Uterus (tissue), 4 donors: ENCODE measurements at places on chromosomes 6 and 20. TPM values are rescaled to one million over a fixed set of nuclear protein-coding genes. Genes with fewer than 3 reads are reported as not detected.

- no peaks in the 10 kb centered on the region for H3K36me3 ChIP-seq
- no peak for DNase-seq
- no peak overlapping the region for H3K27ac ChIP-seq
- H3K4me1 ChIP-seq: no peaks in the 10 kb centered on the region
Measured at GRCh38 chr20:59269411-59270025, 30.9 kb upstream of the EDN3 start.

DNA sequence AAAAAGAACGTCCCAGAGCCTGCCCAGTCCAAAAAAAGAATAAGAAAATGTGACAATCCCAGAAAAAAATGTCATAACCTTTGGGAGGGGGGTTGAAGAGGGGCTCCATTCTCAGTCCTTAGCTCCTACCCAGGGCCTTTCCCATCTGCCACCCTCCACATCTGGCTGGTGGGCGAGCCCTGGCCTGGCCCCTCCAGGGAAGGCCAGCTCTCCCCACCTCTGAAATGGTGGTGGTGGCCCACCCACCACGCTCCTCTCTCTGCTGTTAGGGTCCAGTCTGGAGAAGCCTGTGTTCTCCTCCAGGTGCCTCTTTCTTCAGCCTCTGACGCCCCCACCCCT, 415 bp downstream of the RGS19 start:
- H3K27me3 ChIP-seq: peaks cover 21% of the 10 kb centered on the region
- no peak for DNase-seq
- peaks cover 12% of the 10 kb centered on the region for H3K4me1 ChIP-seq
- H3K27ac ChIP-seq: no peak overlapping the region
- H3K4me3 ChIP-seq: peak overlapping the region; percentile 45

GRCh38 chr20:7090811-7091210, 323.3 kb downstream of the BMP2 start:
- no peak overlapping the region for H3K27ac ChIP-seq
- no peaks in the 10 kb centered on the region for H3K4me1 ChIP-seq
- no peaks in the 10 kb centered on the region for H3K27me3 ChIP-seq
- DNase-seq: no peak

DNA sequence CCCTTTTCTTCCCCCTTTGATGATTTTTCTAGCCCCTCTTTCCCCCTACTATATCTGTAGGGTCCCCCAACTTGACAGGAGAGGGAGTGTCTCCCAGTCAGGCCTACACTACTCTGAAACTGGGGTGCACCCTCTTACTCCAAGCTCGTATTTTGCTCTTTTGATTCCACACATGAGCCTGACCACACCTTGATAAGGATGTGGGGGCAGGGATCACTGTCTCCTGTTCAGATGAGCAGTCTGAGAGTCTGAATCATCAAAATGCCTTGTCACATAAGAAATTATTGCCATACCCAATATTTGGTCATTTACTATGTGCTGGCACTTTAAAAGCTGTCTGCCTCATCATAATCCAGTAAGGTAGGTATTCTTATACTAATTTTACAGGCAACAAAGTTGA, 15.9 kb downstream of the PNPLA1 start:
- no peak overlapping the region for H3K27ac ChIP-seq
- no peak overlapping the region for H3K4me3 ChIP-seq
- no peak for DNase-seq
- H3K36me3 ChIP-seq: no peaks in the 10 kb centered on the region
- H3K27me3 ChIP-seq: no peaks in the 10 kb centered on the region

DNA sequence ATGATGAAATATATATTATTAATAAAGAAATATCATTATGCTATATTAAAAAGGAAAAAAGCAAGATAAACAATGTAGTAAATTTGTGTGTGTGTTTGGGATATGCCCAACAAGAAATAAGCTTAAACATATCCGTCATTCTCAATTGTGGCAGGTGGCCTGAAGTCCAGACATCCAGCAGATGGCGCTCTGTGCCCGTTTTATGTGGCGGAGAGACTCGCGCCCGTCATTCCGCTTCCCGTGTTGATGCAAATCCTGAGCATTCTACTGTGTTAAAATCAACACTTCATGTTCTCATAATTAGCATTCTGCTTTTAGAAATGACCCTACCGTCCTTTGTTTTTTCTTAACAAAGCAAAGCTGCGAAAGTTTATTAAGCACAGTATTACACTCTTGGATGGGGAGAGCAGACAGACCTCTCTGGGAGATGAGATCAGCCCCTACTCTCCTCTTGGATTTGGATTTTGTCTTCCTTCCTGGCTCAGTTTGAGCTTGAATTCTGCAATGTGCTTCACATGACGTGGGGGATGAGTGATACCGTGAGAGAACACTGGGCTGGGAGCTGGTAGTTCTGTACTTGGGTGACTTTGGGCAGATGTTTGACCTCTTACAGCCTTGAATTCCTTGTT, 125.8 kb downstream of the MCHR2 start:
- no peak overlapping the region for H3K4me3 ChIP-seq
- H3K36me3 ChIP-seq: no peaks in the 10 kb centered on the region
- H3K4me1 ChIP-seq: no peaks in the 10 kb centered on the region
- no peak overlapping the region for H3K27ac ChIP-seq
- DNase-seq: peak; percentile 38

GRCh38 chr6:49918787-49919186, 45.2 kb downstream of the DEFB114 start:
- no peaks in the 10 kb centered on the region for H3K4me1 ChIP-seq
- H3K27me3 ChIP-seq: no peaks in the 10 kb centered on the region
- H3K4me3 ChIP-seq: no peak overlapping the region
- no peak overlapping the region for H3K27ac ChIP-seq
- H3K36me3 ChIP-seq: no peaks in the 10 kb centered on the region

- H3K27ac ChIP-seq: peak overlapping the region; percentile 41
- H3K36me3 ChIP-seq: no peaks in the 10 kb centered on the region
- no peak for DNase-seq
- peak overlapping the region; percentile 24 for H3K4me3 ChIP-seq
Measured at GRCh38 chr6:29552512-29553051, 7.0 kb downstream of the UBD start.

DNA sequence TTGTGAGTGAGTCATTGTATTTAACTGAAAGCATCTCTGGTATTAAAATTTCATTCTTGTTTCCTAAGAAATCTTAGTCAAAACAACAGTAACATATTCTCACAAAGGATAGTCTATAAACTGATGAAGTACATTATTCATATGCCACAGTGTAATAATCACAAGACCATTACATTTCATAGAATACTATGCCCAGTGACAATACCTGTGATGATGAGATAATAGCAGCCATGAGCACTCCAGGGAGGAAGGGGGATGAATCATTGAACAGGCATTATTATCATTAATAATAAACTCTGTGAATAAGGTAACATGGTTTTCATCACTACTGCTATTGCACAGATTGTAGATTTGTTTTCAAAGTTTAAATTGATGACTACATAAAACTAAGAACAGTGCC, 667.9 kb downstream of the EPM2A start:
- no peaks in the 10 kb centered on the region for H3K4me1 ChIP-seq
- DNase-seq: no peak
- H3K27me3 ChIP-seq: no peaks in the 10 kb centered on the region

GRCh38 chr6:41836660-41837052, 49.2 kb downstream of the TOMM6 start:
- DNase-seq: no peak
- H3K36me3 ChIP-seq: no peaks in the 10 kb centered on the region
- no peak overlapping the region for H3K27ac ChIP-seq

- H3K36me3 ChIP-seq: no peaks in the 10 kb centered on the region
- H3K4me3 ChIP-seq: no peak overlapping the region
- no peaks in the 10 kb centered on the region for H3K27me3 ChIP-seq
- H3K27ac ChIP-seq: no peak overlapping the region
- DNase-seq: no peak
Measured at GRCh38 chr6:53915026-53915691, 120.4 kb downstream of the LRRC1 start.

- no peak overlapping the region for H3K27ac ChIP-seq
- DNase-seq: no peak
- no peaks in the 10 kb centered on the region for H3K36me3 ChIP-seq
- no peaks in the 10 kb centered on the region for H3K27me3 ChIP-seq
Measured at GRCh38 chr20:46552460-46553420, 2.3 kb upstream of the OCSTAMP start.

GRCh38 chr6:130716466-130716865, 110.7 kb upstream of the SMLR1 start:
- no peaks in the 10 kb centered on the region for H3K27me3 ChIP-seq
- H3K27ac ChIP-seq: no peak overlapping the region
- H3K4me3 ChIP-seq: no peak overlapping the region
- H3K36me3 ChIP-seq: no peaks in the 10 kb centered on the region
- no peaks in the 10 kb centered on the region for H3K4me1 ChIP-seq
- DNase-seq: no peak

DNA sequence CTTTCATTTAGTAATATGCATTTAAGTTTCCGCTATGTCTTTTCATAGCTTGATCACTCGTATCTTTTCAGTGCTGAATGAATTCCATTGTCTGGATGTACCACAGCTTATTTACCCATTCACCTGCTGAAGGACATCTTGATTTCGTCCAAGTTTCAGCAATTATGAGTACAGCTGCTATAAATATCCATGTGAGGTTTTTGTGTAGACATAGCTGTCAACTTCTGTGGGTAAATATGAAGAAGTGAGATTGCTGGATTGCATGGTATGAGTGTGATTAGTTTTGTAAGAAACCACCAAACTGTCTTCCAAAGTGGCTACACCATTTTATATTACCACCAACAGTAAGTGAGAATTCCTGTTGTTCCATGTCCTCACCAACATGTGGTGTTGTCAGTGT, 79.2 kb upstream of the STMND1 start:
- H3K36me3 ChIP-seq: no peaks in the 10 kb centered on the region
- DNase-seq: no peak
- H3K4me3 ChIP-seq: no peak overlapping the region
- no peaks in the 10 kb centered on the region for H3K27me3 ChIP-seq
- no peaks in the 10 kb centered on the region for H3K4me1 ChIP-seq

- no peaks in the 10 kb centered on the region for H3K27me3 ChIP-seq
- no peak overlapping the region for H3K4me3 ChIP-seq
- H3K27ac ChIP-seq: no peak overlapping the region
- DNase-seq: no peak
- H3K4me1 ChIP-seq: no peaks in the 10 kb centered on the region
Measured at GRCh38 chr6:15378866-15379265, 133.0 kb downstream of the JARID2 start.

GLP1R gene
- not detected for total RNA-seq

THBS2 gene
- total RNA-seq: 84.0 TPM

SPATS1 gene
- not detected for total RNA-seq

LRRC73 gene
- 1.2 TPM for total RNA-seq

MRS2 gene
- 17.5 TPM for total RNA-seq

VTA1 gene
- 68.7 TPM for total RNA-seq

TBXT gene
- not detected for total RNA-seq

ME1 gene
- total RNA-seq: 18.5 TPM

VWA7 gene
- total RNA-seq: 24.1 TPM

TUBB2B gene
- 4.3 TPM for total RNA-seq
